ENCODE measurements at places on chromosomes 3 and 15. TPM values are rescaled to one million over a fixed set of nuclear protein-coding genes. Genes with fewer than 3 reads are reported as not detected.

GRCh38 chr3:22704571-22705354 is 498.4 kb upstream of the UBE2E2 start:
- no peak for DNase-seq

DNA sequence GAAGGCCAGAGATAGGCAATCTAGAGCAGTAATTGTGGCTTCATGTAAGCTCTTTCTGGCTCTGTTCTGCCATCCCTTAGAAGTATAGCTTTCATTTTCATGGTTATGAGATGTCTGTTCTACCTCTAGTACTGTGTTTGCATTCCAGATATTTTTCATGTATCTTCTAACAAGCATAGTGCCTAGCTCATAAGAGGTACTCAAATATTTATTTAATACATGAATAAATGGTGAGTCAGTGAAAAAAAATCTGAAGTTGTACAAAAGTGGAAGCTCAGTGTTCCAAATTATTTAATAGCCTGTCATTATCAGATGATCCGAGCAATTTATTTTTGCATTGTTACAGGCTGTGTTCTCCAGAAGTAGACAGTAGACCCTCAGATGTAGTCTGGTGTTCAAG is 64.3 kb downstream of the OXSM start:
- no peak for DNase-seq

GRCh38 chr3:95356764-95357501 is 1294.1 kb downstream of the NSUN3 start:
- no peak for DNase-seq

- DNase-seq = no peak
Measured at GRCh38 chr3:105752791-105753415, 115.9 kb downstream of the CBLB start.

DNA sequence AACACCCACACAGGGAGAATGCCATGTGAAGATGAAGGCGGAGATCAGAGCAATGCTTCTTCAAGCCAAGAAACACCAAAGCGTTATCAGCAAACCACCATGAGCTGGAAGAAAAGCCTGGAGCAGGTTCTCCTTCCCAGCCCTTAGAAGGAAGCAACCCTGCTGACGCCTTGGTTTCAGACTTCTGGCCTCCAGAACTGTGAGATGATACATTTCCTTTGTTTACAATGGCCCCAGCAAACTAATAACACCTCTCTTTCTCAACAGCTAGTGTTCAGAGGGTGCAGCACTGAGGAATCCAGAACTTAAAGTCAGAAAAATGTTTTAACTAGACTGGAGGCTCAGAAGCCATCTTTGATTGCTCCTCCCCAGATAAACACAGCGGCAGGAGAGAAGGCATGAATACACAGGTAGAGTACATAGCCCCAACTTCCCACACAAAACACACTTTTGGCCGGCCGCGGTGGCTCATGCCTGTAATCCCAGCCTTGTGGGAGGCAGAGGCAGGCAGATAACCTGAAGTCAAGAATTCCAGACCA is 132.4 kb upstream of the LPP start:
- no peak for DNase-seq

Gene TM4SF18
- total RNA-seq = 3.0 TPM

Gene RASL12
- total RNA-seq = 83.5 TPM
